ENCODE measurements at places on chromosomes 7 and 10. TPM values are rescaled to one million over a fixed set of nuclear protein-coding genes. Genes with fewer than 3 reads are reported as not detected.

DNA sequence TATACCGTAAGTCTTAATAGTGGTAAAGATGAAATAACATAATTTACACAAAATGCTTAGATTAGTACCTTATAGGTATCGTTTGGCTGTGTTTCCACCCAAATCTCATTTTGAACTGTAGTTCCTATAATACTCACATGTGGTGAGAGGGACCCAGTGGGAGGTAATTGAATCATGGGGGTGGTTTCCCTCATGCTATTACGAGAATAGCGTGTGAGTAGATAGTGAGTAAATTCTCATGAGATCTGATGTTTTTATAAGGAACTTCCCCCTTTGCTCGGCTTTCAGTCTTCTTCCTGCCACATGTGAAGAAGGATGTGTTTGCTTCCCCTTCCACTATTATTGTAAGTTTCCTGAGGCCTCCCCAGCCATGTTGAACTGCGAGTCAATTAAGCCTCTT, 426.3 kb upstream of the POT1 start:
- no peaks in the 10 kb centered on the region for H3K4me1 ChIP-seq
- DNase-seq, result no peak
- peaks cover 1% of the 10 kb centered on the region for H3K27me3 ChIP-seq

Gene FAM24B
- total RNA-seq, result 0.50 TPM

GRCh38 chr10:47166405-47166777, 133.6 kb upstream of the GDF10 start:
- no peaks in the 10 kb centered on the region for H3K36me3 ChIP-seq
- H3K4me3 ChIP-seq, result no peak overlapping the region
- H3K4me1 ChIP-seq, result no peaks in the 10 kb centered on the region
- no peaks in the 10 kb centered on the region for H3K27me3 ChIP-seq
- DNase-seq, result no peak
- no peak overlapping the region for H3K27ac ChIP-seq

DNA sequence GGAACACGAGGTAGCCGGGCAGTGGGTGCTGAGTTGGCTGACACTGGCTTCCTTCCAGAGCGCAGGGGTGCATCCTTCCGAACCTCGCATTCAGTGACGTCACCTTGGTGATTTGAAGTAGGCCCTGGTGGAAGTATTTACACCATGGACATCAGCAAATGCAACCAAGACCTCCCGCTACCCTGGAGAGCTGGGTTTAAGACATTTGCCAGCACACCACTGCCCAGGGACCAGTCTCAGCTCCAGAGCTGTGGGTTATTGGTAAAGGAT, 106.4 kb upstream of the GPR26 start:
- no peaks in the 10 kb centered on the region for H3K27me3 ChIP-seq
- H3K27ac ChIP-seq, result no peak overlapping the region
- H3K4me1 ChIP-seq, result peaks cover 1% of the 10 kb centered on the region
- no peak overlapping the region for H3K4me3 ChIP-seq

DNA sequence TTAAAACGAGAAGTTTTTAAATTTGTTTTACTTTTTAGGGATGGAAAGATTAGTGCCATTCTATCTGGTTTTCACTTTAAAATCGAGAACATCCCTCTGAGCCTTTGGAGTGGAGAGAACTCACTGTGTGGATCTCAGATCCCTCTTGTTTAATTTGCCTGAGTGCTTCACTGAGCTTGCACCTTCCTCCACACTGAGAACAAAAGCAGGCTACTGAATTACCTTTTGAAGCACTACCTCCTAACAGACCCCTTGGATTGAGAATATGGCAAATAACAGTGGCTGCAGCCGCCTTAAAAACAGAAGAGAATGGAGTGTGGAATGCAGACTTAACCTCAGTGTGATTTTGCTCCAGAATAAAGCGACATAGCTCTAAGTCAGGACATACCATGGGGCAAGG, 204.7 kb downstream of the CNTNAP2 start:
- H3K36me3 ChIP-seq, result no peaks in the 10 kb centered on the region
- no peaks in the 10 kb centered on the region for H3K27me3 ChIP-seq
- DNase-seq, result no peak
- H3K4me3 ChIP-seq, result no peak overlapping the region
- no peaks in the 10 kb centered on the region for H3K4me1 ChIP-seq

Gene MDH2
- 254 TPM for total RNA-seq

- no peaks in the 10 kb centered on the region for H3K36me3 ChIP-seq
- no peaks in the 10 kb centered on the region for H3K27me3 ChIP-seq
- H3K4me1 ChIP-seq, result no peaks in the 10 kb centered on the region
Observed at GRCh38 chr7:143846692-143847091, 55.3 kb downstream of the TCAF1 start.

Gene CTBP2
- 221 TPM for total RNA-seq

GRCh38 chr7:46654546-46655443, 733.7 kb upstream of the IGFBP3 start:
- no peaks in the 10 kb centered on the region for H3K27me3 ChIP-seq
- no peak overlapping the region for H3K4me3 ChIP-seq
- H3K36me3 ChIP-seq, result no peaks in the 10 kb centered on the region
- no peak for DNase-seq
